ENCODE measurements at places on chromosomes 4 and X. TPM values are rescaled to one million over a fixed set of nuclear protein-coding genes. Genes with fewer than 3 reads are reported as not detected.
A peak's percentile ranks its signal among the peaks of the same experiment; 100 is the strongest.

The HAND2 gene
- 0.34 TPM for total RNA-seq

The MUC7 gene
- total RNA-seq: not detected

GRCh38 chr4:55396308-55397125 is 760 bp downstream of the TMEM165 start:
- peak; percentile 54 for DNase-seq

- DNase-seq: no peak
Observed at GRCh38 chr4:7399440-7400234, 35.1 kb downstream of the PSAPL1 start.

The ADGRA3 gene
- total RNA-seq: 32.1 TPM

- DNase-seq: no peak
Observed at GRCh38 chr4:104449537-104449936, 45.2 kb downstream of the CXXC4 start.

Data from psoas muscle (tissue), 8 donors.